ENCODE measurements at places on chromosomes 3 and 15.

- DNase-seq, result no peak
Observed at GRCh38 chr15:67066959-67067853, 1.8 kb downstream of the SMAD3 start.

- DNase-seq, result no peak
Observed at GRCh38 chr15:45087513-45087912, 26.5 kb downstream of the DUOX2 start.

DNA sequence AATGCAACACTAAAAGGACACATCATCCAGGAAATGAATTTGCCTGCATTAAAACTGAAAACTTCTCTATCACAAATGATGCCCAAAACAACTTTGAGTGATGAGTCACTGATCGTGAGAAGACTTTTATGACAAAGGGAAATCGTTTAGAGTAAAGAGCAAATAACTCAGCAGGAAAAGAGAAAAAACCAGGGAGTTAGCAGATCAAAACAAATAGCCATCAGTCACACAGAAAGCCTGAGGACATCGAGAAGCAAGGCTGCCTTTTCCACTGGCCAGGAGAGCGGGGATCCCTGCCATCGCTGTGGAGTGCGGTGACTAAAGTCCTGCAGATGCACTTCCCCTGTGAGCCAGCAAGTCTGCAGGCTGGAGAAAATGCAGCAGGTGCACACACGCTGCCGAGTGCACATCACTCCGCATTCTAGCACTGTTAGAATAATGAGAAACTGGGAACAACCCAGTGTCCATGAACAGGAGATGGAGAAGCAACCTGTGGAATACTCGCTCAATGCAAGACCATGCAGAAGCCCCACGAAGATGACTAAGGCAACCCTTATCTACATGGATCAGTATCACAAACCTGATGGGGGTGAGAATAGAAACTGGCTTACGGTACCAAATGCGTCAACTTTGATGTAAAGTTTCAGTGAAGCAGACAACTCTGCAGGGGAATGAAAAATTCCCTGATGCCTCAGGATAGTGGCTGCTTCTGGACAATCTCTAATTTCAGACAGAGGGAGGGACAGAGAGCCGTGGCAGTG, 86.4 kb downstream of the NSMCE3 start:
- no peak for DNase-seq

DNA sequence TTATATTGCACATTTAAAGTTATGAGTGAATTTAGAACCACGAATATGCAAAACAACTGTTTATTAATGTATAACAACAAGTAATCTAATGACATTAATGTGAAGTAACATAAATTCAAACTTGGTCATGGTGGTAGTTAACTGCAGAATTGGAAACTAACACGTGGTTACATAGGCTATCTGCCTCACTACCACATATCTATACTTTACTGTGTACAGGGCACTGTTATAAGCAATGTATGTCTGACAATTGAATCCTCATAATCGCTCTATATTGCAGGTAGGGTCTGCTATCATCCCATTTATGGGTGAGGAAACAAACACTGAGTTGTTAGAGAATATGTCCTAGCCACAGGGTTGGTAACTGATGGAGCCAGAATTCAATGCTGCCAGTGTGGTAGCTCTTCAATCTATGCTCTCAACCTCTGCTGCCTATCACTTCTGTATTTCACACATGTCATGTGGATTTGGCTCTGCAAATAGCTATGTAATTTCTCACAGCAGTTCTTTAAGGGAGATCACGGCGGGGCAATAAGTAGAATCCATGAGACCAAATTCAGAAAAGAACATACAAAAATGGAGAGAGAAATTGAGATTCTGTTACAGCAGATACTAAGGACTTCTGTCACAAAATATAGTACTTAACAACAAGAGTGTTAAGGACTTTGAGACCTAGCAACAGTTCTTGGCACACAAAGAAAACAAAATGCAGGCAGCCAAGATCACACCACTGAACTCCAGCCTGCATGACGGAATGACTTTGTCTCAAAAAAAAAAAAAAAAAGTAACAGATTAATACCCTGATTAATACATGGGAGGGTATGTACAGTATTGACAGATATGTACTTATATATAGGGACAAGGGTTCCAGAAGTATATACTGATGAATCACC, 100.0 kb upstream of the CSPG5 start:
- no peak for DNase-seq

- peak; percentile 43 for DNase-seq
Observed at GRCh38 chr3:159804726-159805410, 183.8 kb upstream of the IL12A start.

DNA sequence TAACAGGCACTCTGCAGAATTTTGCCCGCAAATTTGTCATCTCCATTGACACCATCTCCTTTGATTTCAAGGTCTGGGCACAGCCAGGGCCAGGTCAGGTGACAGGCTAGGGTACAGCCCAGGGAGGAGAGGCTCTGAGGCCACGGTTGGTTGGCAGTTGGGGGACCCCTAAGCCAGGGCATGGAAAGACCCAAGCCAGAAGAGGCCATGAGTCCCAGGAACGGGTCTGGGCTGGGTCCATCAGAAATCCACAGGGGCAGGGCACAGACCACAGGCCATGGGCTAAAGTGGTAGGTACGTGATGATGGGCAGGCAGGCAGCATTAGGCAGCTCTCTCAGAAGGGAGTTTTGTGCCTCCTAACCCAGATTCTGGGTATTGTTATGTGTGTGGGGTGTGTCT, 45.8 kb downstream of the SEMA3G start:
- no peak for DNase-seq

GRCh38 chr15:95887666-95888390, 442.7 kb upstream of the NR2F2 start:
- DNase-seq, result no peak

DNA sequence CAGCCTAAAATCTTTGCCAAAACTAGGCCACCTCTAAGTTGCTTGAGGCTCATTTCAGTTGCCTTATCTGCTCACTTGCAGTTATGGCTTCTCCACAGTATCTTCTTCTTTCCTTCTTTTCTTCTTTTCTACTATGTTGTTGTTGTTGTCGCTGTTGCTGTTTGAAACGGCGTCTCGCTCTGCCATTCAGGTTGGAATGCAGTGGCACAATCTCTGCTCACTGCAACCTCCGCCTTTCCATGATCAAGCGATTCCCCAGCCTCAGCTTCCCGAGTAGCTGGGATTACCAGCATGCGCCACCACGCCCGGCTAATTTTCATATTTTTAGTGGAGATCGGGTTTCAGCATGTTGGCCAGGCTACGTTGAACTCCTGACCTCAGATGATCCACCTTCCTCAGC, 210.8 kb upstream of the NR2F2 start:
- no peak for DNase-seq

GRCh38 chr15:81155375-81156218, 21.5 kb downstream of the CFAP161 start:
- peak; percentile 33 for DNase-seq

- DNase-seq, result no peak
Observed at GRCh38 chr3:157872902-157873301, 233.3 kb downstream of the SHOX2 start.

DNA sequence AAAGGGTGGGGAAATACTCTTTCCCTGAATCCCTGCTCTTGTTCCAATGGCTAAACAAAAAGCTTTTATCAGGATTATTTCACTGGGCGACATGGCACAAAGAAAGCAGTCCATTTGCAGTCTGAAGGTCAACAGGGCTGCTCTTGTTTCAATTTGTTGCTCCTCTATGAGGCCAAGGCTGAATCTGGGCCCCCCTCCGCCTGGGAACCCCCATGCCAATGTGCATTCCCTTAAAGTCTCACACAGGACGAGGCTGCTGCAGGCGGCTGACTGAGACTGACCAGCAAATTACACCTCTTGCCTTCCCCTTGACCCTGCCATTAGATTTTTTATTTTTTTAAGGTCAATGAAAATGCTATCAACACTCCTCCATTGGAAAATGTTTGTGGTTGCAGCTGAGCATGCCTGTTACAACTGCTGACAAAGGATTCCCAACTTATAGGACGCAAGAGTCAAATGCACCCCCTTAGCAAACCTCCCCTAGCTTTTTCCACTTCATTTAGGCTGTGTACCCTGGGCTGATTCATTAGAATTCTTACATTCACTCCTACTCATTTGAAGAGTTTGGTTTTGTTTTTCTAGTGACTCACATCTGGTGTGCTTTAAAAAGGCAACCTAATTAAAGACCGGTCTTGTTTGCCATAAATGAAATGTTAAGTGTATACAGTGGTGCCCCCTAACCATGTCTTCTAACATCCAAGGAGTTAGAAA, 60.8 kb upstream of the ARHGEF3 start:
- DNase-seq, result peak; percentile 6

GRCh38 chr3:159348431-159348830, 546.6 kb downstream of the MFSD1 start:
- no peak for DNase-seq

GRCh38 chr3:195774917-195775316, 36.8 kb downstream of the MUC4 start:
- DNase-seq, result no peak

- DNase-seq, result no peak
Observed at GRCh38 chr15:25850154-25851111, 12.7 kb downstream of the ATP10A start.

DNA sequence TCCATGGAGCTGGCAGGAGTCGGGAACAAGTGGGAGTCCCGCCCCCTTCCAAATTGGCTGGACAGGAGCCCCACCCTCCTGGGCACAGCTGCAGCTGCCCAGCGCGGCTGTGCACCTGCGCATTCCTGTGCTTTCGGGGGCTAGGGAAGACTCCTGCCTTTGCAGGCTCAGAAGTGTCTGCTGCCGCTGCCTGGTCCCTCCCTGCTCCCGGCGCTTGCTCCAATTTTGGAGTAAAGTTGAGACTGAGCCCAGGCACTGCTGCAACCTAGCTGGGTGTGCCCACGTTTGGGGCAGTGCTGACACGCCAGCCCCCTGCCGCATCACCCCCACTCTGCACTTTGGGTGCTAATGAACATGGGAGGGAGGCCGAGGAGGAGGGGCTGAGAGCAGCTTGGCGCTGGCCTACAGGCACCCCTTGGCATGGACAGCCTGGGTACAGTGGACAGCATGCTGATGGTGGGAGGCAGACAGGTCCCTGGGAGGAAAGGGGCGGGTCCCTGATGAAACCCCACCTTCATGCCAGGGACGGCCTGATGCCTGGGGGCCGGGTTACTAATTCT, 399.2 kb upstream of the CNTN4 start:
- no peak for DNase-seq

Measured in frontal cortex (tissue), 4 donors.